Muscle of arm (tissue), 14 donors: ENCODE measurements at places on chromosomes 1 and 21.

GRCh38 chr1:226422478-226422877 lies 14.6 kb upstream of the PARP1 start:
- DNase-seq: no peak

DNA sequence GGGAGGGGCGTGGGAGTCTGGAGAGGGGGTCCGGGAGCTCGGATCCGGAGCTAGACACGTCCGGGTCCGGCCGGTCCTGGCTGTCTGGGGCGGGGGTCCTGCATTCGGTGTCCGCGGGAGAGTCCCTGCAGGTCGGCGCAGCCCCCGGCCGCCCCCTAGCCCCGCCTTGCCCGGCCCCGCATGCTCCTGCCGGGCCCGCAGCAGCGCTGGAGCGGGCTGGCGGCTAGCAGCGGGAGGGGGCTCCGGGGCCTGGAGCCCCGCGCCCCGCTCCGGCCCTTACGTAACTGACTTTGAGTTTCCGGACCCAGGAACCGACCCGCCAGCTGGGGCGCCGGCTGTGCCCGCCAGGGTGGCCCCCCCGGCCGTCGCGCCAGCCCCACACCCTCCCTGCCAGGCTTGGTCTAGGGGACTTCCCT lies 26.9 kb upstream of the EPB41 start:
- no peak for DNase-seq

- DNase-seq: no peak
These were observed 21.5 kb upstream of the SCYL3 start for GRCh38 chr1:169915150-169915549.

- peak; percentile 33 for DNase-seq
These were observed 81.3 kb upstream of the KAZN start for GRCh38 chr1:14516974-14517840.

GRCh38 chr1:200967693-200968468 lies 55.6 kb downstream of the KIF21B start:
- no peak for DNase-seq

- DNase-seq: no peak
These were observed 661 bp upstream of the OSCP1 start for GRCh38 chr1:36450919-36451305.

- no peak for DNase-seq
These were observed 17.5 kb upstream of the VSIG8 start for GRCh38 chr1:159879977-159880376.

DNA sequence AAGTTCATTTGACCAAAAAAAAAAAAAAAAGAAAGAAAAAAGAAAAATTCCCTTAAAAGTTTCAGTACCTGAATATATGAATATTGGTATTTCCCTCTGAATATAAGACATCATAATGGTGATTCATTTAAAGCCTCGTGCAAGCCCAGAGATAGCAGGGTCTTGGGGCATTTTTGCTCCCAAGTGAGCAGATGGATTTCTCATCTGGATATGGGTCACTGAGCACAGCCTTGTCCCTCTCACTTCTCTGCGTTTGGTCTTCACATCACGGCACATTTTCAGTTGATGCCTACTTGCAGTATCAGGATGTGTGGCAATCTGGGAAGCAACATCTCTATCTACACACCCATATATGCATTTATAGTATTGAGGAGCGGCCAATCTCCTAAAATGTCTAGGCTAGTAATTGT lies 12.7 kb downstream of the CD58 start:
- no peak for DNase-seq

DNA sequence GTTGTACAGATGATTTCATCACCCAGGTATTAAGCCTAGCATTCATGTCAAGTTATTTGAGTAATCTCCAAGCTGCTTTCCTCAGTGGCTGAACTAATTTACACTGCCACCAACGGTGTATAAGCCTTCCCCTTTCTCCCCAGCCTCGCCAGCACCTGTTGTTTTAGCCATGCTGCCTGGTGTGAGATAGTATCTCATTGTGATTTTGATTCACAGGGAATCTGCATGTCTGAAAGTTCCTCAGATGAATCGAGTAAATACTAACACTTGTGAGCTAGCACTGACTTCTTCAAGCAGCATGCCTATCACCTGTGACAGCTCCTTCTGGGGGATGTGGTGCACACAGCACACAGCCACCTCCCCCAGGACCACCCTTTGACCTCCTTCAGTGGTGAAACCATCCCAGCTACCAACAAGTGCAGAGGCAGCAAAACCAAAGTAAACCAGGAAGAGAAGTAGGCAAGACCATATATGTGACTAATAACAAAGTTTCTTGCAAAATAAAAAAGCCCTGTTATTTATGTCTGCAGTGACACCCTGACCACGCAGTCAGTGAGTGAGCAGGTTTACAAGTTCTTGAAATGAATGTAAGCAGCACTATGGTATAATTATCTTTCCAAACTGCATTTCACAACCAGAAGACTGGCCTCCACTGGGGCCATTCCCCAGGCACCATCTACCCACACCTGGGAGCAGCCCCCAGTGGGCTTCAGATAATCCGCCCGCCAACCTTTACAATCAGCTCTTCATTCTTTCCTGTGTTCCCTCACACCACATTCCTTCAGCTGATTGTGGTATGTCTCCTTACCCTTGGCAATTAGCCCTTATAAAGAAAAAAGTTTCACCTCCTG lies 173.8 kb downstream of the ETS2 start:
- DNase-seq: no peak

- DNase-seq: no peak
These were observed 2.4 kb downstream of the SLC41A1 start for GRCh38 chr1:205810448-205811157.

DNA sequence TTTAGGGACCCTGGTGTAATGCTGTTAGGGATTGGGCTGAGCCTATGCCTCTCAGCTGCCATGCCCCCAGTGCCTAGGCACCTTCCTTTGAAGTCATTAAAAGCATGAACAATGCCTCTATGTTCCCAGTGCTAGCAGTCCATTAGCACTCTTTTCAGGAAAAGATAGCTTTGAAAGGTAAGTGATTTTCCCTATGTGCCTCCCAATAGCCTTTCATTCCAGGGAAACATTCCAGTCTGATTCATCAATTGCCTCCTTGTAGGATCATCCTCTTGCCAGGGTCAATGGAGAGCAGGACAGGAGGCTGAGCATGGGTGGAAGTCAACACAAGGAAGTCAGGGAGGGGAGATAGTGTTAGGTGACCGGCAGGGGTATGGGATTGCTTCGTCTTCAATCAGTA lies 8.6 kb upstream of the IGSF21 start:
- DNase-seq: no peak

DNA sequence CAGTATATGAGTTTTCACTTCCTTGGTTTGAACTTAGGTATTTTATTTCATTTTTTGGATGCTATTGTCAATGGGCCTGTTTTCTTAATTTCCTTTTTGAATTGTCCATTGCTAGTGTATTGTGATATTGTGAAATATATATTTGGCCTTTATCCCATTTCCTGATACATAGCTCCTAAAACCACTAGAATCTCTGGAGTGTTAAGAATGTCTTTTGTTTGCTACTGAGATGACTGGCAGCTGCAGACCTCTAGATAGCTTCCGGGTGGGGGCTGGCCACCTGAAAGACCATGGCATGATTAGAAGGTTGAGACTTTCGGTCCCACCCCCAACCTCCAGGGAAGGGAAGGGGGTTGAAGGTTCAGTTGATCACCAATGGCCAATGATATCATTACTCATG lies 245.4 kb downstream of the KCNJ6 start:
- DNase-seq: no peak

DNA sequence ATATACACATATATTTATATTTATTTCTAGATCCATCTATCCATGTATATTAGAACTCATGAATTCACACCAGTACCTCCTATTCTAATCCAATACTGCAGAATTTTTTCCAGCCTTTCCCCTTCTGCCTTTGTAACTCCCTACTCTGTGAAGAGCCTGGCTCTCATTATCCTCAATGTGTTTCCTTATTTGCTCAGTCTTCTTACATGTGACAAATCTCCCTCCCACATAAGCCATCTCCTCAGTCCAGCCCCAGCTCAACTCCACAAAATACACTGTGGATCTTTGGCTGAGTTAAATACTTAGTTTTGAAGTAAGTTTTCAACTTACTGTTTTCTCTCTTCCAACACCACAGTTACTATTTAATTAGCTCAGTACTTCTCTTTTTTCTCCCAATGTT lies 45.7 kb downstream of the ATP5PO start:
- no peak for DNase-seq

DNA sequence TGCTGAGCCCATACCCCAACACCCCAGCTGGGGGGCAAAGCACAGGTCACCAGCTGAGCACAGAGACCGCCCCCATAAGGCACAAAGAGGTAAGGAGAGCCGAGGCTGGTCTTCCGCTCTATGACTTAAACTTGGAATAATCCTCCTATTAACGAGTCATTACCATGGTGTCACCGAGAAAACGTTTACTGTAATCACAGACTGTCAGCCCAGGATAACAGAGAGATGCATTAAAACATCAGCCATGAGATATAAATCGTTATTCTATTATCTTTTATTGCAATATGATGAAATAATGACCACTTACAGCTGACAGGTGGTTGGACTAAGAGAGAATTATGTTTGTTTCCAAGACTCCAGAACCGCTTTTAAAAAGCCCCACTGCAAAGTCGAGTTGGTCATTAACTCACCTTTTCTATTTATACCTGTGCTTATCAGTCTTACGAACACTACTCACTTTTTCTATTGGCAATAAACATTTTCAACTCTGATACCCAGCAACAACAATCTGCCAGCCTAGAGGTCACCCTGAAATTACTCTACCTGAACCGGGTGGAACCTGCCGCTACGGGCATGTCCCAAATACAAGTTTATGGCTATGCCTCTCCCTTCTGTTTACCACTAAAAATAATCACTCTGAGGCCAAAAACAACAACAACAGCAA lies 21.5 kb downstream of the NPHP4 start:
- no peak for DNase-seq

- no peak for DNase-seq
These were observed 775.0 kb downstream of the USP25 start for GRCh38 chr21:16504766-16505165.

GRCh38 chr1:246492611-246493245 lies 14.4 kb downstream of the SMYD3 start:
- DNase-seq: peak; percentile 70

DNA sequence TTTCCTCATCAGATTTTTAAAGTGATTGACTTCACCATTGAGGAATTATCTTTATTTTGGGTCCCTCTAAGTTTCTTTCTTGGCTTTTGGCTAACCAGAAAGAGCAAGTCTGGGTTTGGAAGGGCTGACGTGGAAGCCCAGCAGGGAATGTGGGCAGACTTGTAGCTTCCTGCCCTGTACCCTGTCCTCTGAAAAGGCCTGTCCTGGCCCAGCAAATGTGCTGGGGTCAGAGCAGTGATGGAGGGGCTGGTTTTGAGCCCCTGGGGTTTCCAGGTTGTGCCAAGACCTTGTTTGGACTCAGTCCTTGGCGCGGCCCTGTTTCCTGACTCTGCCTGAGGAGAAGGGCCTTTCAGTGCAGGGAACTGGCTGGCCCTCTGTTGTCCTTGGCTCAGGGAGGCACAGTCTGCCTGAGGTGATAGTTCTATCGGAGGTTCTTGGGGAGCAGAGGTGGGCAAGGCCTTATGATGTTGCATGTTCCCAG lies 72.1 kb downstream of the UCK2 start:
- DNase-seq: no peak

DNA sequence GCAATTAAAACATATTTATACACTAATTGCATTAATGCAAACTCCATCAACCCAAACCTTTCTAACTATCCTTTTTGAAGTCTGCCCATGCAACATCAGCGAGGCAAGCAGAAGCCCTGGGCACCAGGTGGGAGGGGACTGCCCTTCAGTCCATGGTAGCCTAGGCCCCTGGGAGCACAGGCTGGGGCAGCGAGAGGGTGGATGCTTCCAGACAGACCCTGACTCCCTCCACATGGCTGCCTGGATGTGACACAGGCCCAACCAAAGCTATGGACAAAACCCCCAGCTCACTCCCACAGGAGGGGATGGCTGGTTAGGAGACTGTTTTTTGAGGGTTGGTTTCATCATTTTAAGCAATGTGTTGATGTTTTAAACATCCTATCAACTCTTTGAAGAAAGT lies 17.8 kb upstream of the LRRC47 start:
- no peak for DNase-seq

GRCh38 chr1:234970401-234970730 lies 158.3 kb downstream of the TOMM20 start:
- DNase-seq: no peak

DNA sequence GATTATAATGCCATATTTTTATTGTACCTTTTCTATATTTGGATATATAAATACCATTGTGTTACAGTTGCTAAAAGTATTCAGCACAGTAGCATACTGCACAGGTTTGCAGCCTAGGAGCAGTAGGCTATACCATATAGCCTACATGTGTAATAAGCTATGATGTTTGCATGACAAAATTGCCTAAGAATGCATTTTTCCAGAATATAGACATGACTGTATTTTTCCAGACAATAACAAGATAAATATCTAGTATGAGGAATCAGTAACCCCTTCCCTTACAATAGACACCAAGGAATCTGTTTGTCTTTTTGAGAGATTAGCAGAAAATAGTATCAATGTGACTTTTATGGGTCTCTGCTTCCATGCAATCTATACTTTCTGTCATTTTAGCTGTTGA lies 228.6 kb downstream of the GRIK1 start:
- no peak for DNase-seq

DNA sequence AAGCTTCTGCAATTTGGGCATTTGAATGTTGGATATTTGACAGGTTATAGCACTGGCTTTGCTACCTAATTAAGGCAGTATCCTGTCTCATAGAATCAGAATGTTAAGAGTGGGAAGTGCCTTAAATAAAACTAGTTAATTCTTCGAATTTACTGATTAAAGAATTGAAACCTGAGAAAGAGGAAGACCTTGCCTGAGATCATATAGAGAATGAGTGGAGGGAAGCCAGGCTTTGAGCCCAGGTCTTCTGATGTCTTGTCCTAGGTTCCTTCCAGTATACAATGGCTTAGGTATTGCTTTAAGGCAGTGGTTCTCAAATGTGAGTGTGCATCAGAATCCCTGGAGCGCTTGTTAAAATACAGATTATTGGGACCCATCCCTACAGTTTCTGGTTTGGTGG lies 20.9 kb upstream of the SH3BGRL3 start:
- DNase-seq: no peak

- peak; percentile 4 for DNase-seq
These were observed 28.1 kb downstream of the TTLL7 start for GRCh38 chr1:83970802-83971201.

DNA sequence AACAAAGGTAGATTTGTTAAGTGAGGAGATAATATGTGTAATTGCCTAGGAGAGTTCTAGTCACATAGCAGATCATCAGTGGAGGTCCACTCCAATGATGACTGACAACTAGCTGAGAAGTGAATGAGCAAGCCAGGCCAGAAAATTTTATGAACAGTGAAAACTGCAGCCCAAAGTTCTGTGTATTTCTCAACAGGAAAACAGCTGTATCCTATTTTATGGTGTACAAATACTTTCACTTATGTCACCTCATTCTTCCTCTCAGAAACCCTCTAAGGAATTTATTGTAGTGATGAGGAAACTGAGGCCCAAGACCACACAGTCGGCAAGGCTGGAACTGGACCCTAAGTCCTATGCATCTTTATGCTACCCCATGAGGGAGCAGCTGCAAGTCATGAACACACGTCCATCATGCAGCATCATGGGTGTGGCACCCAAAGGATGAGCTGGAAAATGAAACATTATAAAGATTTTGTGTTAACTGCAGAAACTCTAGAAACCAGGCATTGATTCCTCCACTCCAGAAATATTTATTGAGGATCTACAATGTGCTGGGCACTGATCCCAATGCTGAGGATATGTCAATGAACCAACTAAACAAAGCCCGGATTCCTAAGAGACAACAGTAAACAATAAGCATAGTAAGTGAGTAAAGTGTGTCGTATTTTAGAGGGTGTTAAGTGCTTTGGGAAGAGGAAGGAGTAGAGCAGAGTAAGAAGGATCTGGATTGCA lies 99.5 kb upstream of the DUSP10 start:
- peak; percentile 45 for DNase-seq

- DNase-seq: no peak
These were observed 7.2 kb upstream of the TSPEAR start for GRCh38 chr21:44718571-44718970.
